Mammary epithelial cell (primary cell): ENCODE measurements at places on chromosomes 6 and 20. TPM values are rescaled to one million over a fixed set of nuclear protein-coding genes. Genes with fewer than 3 reads are reported as not detected.

The RCAN2 gene
- not detected for polyA plus RNA-seq

The KHDC1L gene
- polyA plus RNA-seq = 0.26 TPM

The CDC25B gene
- polyA plus RNA-seq = 45.8 TPM

The MAP7 gene
- polyA plus RNA-seq = 10.6 TPM

The GJA10 gene
- polyA plus RNA-seq = not detected

The KCNG1 gene
- polyA plus RNA-seq = 19.2 TPM
